ENCODE measurements at places on chromosomes 2 and 18.

GRCh38 chr2:207502577-207503198, 27.1 kb upstream of the CREB1 start:
- no peak for DNase-seq

- no peak for DNase-seq
Measured at GRCh38 chr18:23384778-23385736, 68.0 kb upstream of the RIOK3 start.

DNA sequence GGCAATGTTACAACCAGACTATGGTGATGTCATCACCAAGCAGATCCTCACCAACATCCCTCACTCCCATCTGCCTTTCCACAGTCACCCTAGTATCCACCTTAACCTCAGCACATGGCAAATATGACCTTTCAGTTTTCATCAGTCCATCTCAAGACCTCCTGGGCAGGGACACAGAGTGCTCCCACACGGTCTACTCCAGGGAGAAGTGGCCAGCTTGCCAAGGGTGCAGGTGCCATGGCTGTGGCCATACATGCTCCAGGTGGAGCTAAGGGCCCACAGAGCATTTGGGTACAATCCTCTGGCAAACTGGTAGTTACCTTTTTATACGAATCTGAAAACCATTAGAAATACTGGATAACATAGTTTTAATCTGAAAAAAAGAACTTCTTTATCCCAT, 453.1 kb downstream of the ADCYAP1 start:
- DNase-seq = no peak

DNA sequence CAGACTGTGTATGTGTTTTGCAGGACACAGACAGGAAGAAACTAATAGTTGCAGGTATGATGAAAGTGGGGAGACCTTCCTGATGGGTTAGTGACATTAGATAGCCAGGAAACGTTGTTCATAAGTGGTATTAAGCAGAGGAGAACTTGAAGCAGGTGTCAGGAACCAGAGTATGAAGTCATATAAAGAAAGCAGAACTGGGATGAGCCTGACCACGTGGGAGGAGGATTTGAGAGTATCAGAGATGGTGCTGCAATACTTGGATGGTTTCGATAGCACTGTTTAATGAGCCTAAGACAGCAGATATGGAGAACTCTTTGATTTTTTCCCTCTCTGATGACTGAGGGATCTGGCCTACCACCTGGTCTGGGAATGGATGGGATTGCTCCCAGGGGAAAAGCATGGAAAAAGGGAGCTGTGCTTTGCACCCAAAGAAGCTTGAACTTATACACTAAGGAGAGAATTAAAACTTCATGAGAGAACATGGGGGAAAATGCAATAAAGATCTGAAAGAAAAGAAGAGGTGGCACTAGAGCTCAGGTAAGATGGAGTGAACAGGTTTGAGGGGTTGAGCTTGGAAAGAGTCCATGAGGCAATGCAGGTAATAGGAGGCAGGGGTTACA, 226.0 kb upstream of the LRRTM1 start:
- no peak for DNase-seq

DNA sequence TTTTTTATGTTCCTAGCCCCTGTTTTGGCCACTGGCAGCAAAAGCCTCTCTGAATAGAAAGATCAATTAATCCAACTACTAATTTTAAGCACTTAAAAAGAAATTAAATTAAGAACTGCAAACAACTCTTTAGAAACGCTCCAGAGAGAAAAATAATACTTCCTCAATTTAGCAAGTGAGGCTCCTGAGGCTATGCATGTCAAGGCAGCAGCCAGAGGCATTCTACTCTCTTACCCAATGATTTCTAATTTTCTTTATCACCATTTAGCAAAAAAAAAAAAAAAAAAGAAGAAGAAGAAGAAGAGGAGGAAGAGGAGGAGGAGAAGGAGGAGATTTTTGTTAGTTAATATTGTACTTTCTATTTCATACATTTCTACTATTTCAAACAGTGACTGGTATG, 68.5 kb downstream of the TMEM237 start:
- DNase-seq = no peak

DNA sequence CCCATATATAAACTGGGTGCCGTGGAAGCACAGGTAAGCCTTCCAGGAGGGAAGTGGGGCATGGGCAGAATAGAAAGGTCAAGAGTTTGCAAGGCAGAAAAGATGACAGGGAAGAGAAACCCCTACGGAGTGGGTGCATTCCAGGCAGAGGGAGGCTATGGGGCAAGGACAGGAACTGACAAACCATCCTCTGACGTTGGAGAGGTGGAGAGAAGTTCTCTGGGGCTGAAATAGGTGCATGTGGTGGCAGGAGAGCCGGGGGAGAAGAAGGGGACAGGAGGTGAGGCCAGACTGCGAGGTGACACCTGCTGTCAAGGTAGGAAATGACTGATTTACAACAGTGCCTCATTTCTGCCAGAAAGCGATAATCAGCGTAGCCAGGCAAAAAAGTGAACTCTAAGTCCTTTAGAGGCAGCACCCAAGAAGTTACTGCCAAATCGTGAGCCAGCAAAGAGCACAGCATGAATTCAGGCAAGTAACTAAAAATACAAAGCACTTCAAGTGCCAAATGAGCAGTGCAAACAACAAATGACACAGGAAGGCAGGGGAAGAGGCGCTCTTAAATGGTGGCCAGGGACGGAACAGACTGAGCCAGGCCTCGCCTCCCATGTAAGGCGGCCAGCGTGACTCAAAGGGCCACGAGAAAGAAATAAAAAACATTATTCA, 113.3 kb upstream of the ACVR1C start:
- no peak for DNase-seq

GRCh38 chr18:79258447-79258846, 137.3 kb upstream of the NFATC1 start:
- DNase-seq = no peak

DNA sequence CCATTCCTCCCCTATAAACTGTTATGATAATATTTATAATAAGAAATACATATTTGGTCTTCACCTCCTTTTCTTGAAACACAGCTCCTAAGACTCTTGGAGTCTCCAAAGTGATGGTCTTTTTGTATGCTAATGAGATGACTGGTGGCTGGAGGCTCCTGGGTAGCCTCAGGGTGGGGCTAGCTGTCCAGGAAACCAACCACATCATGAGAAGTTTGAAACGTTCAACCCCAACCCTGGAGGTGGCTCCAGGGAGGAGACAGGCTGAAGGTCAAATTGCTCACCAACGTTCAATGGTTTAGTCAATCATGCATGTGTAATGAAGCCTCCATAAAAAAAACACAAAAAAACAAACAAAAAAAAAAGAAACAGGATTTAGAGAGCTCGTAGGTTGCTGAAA, 298.7 kb upstream of the MGAT5 start:
- DNase-seq = no peak

GRCh38 chr18:26091047-26091630, 726 bp upstream of the SS18 start:
- peak; percentile 23 for DNase-seq

GRCh38 chr2:86628091-86628522, 4.4 kb upstream of the RNF103 start:
- DNase-seq = no peak

- no peak for DNase-seq
Measured at GRCh38 chr2:218006741-218007140, 3.9 kb upstream of the TNS1 start.

- DNase-seq = no peak
Measured at GRCh38 chr2:124180635-124181034, 155.5 kb downstream of the CNTNAP5 start.

GRCh38 chr2:1548910-1549673, 135.8 kb downstream of the TPO start:
- no peak for DNase-seq

DNA sequence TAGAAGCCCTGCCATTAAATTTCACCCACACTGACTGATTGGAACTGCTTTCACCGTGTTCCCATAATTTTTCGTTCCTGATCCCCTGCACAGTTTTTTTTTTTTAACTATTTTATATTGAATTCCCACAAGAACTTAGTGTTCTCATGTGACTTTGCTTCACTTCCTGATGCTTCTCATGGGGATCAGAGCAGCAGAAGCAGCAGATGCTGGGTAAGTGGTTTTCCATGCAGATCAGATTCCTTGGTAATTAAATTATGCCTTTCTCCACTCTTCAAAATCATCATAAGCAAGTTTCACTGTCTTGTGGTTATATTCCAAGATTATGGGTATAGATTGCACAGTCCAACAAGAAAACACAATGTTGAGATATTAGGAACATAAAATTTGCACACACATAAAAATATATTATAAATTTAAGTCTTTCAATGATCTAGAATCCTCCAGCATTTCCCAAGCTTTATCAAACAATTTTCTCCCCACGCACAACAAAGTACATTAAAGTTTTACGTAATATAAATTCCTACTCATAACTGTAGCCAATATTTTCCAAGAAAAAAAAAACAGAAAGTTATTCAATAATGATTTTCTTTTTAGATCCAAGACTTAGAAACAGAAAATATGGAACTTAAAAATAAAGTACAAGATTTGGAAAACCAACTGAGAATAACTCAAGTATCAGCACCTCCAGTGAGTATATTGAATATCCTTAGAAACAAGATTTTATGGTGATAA, 277.9 kb downstream of the GULP1 start:
- DNase-seq = no peak

GRCh38 chr2:11865378-11865777, 118.9 kb downstream of the LPIN1 start:
- DNase-seq = no peak

GRCh38 chr18:6158958-6159357, 255.8 kb downstream of the L3MBTL4 start:
- DNase-seq = no peak

DNA sequence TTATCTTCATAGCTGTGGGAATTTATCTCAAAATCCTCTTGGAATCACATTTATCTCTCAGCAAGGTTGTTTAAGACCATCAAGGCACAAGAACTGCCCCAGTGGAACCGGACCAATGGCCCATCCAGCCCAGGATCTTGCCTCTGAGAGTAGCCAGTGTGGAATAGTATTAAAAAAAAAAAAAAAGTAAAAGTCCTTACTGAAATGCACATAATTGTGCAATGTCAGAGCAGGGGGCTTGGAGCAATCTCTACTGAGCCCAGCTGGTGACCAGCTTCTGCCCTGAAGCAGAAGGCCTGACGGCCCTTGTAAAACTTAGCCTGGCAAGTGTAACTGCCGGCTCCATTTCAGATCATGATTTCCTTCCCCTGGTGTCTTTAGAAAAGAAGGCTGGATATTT, 355.6 kb upstream of the PIK3C3 start:
- no peak for DNase-seq

DNA sequence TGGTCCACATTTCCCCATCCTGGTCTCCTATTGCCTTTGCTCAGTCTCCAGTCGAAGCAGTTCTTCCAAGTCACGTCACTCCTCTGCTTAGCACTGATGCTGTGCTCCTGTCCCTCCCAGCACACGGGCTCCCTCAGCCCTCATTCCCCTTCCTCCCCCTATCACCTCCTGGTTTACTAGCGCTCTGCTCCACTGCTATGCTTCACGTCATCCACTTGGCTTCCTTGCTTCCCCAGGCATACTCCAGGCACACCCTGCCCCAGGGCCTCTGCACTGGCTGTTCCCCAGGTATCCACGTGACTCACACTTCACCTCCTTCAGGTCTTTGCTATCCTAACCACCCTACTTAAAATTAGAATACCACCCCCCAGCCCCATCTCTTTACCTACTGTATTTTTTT, 269.3 kb downstream of the GLI2 start:
- DNase-seq = no peak

- no peak for DNase-seq
Measured at GRCh38 chr2:224520064-224520463, 65.1 kb downstream of the CUL3 start.

DNA sequence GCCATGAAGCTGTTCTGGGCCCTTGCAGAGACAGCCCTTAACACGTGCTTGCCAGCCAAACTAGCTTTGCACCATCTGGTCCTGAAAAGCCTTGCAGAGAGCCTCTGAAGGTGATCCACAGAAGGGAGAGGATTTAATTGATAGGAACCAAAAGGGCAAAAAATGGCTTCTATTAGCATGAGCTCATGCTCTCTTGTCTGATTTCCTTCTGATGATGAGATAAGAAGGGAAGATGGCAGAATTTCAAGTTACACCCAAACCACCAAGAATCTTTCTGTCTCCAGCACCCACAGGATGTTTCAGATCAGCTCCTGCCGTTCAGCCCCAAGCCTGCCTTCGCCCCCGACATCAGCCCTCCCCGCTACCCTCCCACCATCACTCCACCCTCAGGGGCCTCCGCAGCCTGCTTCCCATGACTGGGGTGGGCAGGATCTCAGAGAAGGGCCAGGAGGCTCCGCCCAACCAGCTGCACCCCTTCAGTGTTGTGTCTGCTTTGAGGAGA, 23.4 kb upstream of the GLI2 start:
- no peak for DNase-seq

DNA sequence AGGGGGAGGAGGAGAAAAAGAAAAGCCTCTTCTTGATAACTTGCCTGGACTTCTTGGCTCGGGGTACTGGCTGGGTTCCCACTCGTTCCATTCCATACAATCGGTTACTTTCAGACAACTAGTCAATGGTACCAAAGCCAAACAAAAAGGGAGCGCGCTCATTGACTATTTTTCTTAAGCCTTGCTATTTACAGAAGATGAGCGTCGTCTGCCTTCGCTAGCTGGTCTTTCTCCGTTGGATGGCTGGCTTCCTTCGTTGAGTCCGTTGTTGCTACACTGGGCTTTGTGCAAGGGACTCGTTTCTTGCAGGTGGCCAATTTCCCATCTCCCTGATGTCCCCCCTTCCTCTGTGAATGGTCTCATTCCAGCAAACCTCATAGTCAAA, 260.4 kb downstream of the ZNF516 start:
- DNase-seq = no peak

GRCh38 chr2:173926875-173927274, 38.3 kb downstream of the SP3 start:
- DNase-seq = no peak

All from HuH-7 (cell line).